ENCODE measurements at places on chromosomes 3 and 15.

DNA sequence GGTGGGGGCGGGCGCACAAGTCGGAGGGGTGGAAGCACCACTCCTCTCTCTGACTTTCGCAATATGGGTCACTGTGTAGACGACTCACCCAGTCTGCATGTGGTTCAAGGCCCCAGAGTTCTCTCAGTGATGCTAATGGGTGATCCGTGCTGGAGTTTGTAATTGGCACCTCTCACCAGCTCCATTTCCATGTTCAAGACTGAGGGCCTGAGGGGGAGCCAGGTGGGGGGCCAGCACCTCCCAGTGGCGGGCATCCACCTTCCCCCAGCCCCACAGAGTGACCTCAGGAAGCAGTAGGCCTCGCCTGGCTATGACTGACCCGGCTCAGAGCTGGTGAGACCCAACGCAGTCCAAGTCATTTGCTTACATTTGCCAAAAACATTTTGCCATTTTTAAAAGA is 230.0 kb upstream of the ST8SIA2 start:
- DNase-seq: no peak

GRCh38 chr15:97501291-97501690 is 459.2 kb upstream of the ARRDC4 start:
- no peak for DNase-seq

DNA sequence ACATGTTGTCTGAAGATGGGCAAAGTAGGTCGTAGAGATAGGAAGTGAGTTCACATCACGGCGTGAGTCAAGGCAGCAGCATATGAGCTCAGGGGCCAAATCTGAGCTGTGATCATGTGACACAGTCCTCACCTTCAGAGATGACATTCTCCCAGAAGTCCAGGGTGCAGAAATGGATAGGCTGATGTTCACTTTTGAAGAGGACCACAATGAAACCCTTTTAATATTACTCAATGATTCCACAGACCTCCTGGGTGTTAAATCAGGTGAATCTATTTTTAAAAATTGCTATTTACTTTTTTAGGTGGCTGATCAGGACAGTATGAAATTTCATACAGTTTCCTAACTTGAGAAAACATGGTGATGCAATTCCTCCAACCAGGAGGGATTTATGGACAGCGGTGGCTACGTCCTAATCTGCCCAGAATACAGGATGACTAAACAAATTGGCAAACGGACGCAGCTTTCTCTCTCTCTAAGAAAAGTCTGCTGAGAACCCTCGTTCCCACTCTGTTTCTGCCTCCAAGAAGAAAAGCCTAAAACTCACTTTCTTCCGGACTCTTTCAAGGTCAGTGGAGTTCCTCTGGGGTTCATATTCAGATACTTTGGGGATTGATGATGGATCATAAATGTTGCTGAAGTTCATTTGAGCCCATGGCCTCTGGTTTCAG is 34.4 kb downstream of the B3GNT5 start:
- no peak for DNase-seq

GRCh38 chr15:87167706-87168105 is 1088.0 kb downstream of the AGBL1 start:
- no peak for DNase-seq

DNA sequence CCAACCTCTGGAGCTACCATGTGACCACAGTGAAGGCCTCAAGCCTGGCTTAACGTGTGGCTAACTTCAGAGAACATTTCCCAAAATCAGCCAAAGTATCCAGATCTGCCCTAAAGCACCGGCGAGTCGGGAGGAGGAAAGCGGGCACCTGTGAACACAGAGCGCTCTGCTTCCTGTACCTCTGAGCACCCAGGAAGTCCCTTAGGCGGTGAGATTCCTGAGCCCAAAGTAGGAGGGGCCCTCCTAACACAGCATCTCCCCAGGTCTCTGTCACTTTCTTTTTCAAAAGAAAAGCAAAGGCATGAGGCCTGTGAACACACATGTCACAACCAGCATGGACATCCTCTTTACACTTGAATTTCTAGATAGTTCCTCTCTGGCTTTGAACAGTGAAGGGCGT is 944 bp upstream of the EIF4E3 start:
- DNase-seq: no peak

DNA sequence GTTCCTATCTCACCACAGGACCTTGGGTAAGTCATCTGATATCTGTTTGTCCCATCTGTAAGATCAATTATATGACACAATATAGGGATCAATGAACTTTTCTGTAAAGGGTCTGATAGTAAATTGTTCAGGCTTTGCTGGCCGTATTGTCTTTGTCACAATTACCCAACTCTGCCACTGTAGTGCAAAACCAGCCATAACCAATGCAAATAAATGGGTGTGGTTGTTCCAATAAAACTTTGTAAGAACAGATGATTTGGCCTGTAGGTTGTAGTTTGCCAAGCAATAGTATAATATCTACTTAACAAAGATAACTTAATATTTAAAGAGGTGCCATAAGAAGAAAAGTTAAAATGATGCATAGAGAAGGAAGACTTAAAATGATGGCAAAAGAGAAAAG is 210.8 kb downstream of the VPS13C start:
- DNase-seq: no peak

- DNase-seq: no peak
Measured at GRCh38 chr3:188271226-188271914, 117.4 kb downstream of the LPP start.

DNA sequence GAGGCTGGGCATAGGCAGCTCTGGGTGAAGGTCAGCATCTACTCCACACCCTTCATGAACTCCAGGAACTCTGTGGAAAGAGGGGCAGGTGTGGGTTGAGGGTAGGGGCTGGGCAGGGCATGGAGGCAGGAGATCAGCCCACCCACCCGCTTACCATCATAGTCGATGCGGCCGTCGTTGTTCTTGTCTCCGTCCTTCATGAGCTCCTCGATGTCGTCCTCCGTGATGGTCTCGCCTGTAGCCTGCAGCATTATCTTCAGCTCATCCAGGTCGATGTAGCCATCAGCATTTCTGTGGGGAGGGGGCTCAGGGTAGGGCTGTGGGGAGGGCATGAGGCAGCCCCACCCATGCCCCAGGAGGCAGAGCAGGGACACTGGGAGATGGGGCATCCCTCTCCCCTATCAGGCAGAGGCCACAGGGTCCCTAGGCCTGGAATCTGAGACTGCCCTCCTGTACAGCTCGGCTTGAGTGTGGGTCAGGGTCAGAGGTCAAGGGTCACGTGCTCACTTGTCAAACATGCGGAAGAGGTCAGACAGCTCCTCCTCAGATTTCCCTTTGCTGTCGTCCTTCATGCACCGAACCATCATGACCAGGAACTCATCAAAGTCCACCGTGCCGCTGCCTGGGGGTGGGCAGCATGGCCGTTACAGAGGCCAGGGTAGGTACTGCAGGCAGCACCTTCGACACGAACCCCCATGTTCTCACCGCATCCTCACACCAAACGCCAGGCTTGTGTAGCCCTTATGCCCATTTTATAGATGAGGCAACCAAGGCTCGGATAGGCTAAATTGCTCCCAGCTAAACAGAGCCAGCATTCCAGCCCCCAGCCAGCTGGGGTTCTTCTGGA is 2.4 kb downstream of the TNNC1 start:
- DNase-seq: no peak

GRCh38 chr3:458653-459310 is 262.2 kb downstream of the CHL1 start:
- DNase-seq: no peak

DNA sequence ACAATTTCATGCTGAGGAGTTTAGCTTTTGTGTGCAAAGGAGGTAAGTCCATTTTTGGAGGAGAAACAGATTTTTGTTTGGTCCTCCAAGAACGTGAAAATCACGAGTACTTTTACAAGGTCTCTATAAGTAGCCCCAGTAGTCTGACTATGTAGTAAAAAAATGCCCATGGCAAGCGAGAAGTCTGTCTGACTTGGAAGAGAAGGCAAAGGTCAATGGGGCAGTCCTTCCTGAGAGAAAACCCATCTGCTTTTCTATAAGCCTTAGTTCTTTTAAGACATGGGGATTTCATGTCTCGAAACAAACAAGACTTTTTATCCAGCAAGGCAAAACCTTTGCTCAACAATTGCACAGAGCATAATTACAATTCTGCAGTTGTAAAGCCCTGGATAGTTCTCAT is 183.2 kb downstream of the GAP43 start:
- no peak for DNase-seq

DNA sequence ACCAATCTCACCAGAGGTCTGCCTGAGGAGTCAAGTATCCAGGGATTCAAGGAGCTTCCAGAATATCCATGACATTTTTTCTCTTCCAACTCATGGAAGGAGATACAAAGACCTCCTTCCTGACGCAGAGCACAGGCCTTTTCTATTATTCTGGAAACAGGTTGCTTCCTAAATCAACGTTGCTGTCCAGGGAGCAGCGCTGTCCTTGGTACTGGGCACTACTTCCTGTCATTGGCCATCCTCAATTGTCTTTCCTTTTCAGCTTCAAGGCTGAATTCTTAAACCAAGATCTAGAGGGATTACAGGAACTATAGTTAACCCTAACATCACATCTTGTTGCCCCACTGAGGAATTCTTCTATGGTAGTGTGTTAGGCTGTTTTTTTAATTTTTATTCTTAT is 50.4 kb upstream of the TBC1D21 start:
- DNase-seq: no peak

DNA sequence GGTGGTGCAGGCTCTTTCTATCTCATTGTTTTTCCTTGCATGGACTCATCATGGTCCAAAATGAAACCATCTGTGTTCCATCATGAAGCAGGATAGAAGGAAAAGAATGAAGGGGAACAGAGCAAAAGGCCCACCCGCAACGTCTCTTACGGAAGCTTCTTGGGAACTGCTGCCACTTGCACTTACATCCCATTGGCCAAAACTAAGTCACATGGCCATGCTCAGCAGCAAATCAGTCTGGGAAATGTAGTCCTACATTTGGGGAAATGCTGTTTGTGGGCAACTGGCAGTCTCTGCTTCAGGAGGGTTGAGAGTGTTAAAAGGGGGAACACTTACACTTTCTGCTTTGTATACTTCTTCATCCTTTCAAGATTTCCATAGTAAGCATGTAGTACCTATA is 191.6 kb downstream of the SV2B start:
- DNase-seq: no peak

GRCh38 chr15:26518885-26519284 is 254.0 kb downstream of the GABRB3 start:
- DNase-seq: no peak

DNA sequence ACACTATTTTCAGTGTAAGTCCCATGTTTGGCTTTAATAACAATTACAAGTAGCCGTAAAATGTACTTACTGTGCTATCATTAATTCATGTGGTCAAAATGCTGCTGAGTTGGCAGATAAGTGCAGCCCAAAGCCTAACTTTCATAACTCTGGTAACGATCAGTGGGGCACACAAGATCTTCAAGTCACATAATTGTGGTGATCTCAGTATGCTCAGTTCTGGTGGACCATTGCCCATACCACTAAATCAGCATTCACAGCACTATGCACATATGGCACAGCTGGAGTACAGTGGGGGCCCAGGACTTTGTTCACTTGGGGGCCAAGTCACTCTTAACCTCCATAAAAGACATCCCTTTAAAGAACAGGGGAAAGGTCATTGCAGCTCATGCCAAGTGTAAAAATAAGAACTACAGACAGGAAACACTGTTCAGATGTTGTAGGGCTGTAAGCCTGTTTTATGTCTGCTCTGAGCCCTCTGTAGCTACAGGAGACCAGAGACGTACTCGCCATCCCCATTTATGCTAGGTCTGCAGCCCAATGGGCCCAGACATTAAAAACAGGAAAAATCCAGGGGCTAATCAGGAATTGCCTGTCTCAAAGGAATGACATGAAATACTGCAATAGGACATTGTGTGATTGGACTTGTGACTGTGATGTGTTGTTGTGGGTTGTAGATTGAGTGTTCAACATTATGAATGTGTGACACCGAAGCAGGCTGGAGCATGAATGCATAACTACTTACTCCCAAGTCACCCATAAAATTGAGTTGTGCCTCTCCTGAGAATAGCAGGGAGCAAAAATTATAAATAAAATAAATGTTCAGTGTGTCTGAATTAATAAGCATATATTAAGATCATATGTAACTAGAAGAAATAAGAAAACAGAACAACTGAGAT is 282.5 kb upstream of the EPHA3 start:
- no peak for DNase-seq

GRCh38 chr3:85821130-85821756 is 862.5 kb downstream of the CADM2 start:
- DNase-seq: no peak

GRCh38 chr15:90860942-90861675 is 7.3 kb upstream of the FURIN start:
- DNase-seq: no peak

DNA sequence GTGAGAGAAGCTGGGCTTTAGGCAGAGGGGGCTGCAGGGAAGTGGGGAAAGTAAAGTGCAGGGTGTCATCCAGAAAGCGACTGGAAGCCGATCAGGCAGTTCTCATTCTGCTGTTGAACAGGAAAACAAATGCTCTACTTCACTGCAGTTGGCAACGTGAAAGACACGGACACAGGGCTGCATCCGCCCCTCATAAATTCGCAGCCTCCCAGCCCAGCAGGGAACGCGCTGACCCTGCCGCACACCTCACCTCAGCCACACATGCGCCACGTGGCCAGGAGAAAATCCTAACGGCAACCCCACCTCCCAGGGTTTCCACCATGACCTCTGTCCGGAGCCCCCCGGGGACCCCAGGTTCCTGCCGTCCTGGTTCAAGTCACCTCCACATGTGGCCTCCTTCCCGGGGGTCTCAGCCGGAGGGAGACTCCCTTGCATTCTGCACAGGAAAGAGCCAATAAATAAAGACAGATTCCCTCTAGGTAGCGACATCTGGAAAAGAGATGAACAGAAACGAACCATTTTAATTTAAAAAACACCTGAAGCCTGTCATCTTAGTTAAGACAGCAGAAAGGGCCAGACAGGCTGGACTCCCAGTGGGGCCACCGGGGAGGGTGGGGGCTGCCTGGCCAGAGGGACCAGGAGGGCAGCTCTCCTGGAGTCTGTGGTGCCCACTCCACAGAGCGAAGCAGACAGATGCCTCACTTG is 118.7 kb downstream of the TMEM266 start:
- no peak for DNase-seq

Measured in cortex of kidney (tissue), 1 donor.